ENCODE measurements at places on chromosomes 7 and 10.

GRCh38 chr10:89639326-89639725 lies 5.7 kb downstream of the PANK1 start:
- DNase-seq: no peak

DNA sequence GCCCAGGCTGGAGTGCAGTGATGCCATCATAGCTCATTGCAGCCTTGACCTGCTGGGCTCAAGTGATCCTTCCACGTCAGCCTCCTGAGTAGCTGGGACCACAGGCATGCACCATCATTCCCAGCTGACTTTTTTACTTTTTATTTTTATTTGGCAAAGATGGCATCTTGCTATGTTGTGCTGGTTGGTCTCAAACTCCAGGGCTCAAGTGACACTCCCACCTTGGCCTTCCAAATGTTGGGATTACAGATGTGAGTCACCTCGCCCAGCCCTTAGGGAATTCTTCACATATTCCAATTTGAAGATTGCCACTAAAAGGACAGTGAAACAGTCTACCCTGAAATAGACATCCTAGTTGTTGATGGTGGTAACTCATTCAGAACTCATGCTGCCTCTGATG lies 27.7 kb downstream of the SUGCT start:
- DNase-seq: no peak

DNA sequence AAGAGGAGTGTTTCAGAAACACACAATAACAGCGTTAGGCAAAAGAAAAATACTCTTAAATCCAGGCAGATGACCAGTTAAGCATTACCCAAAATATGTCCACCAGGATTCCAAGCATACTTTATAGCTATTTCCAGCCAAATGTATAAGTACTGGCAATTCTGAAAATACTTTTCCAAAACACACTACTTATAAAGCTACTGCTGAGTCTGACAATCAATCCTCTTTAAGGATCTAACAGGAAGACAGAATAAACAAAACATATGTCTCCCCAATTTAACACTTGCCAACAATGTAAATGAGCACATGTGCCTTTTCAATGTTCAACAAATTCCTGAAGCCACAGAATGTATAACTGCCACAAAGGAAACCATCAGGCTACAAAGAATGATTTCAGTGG lies 370.9 kb downstream of the SORCS1 start:
- no peak for DNase-seq

- no peak for DNase-seq
Measured at GRCh38 chr10:27997865-27998177, 1.1 kb downstream of the ODAD2 start.

GRCh38 chr10:77586719-77587415 lies 50.7 kb downstream of the KCNMA1 start:
- DNase-seq: peak; percentile 56

- no peak for DNase-seq
Measured at GRCh38 chr7:123440101-123440548, 94.3 kb downstream of the IQUB start.

DNA sequence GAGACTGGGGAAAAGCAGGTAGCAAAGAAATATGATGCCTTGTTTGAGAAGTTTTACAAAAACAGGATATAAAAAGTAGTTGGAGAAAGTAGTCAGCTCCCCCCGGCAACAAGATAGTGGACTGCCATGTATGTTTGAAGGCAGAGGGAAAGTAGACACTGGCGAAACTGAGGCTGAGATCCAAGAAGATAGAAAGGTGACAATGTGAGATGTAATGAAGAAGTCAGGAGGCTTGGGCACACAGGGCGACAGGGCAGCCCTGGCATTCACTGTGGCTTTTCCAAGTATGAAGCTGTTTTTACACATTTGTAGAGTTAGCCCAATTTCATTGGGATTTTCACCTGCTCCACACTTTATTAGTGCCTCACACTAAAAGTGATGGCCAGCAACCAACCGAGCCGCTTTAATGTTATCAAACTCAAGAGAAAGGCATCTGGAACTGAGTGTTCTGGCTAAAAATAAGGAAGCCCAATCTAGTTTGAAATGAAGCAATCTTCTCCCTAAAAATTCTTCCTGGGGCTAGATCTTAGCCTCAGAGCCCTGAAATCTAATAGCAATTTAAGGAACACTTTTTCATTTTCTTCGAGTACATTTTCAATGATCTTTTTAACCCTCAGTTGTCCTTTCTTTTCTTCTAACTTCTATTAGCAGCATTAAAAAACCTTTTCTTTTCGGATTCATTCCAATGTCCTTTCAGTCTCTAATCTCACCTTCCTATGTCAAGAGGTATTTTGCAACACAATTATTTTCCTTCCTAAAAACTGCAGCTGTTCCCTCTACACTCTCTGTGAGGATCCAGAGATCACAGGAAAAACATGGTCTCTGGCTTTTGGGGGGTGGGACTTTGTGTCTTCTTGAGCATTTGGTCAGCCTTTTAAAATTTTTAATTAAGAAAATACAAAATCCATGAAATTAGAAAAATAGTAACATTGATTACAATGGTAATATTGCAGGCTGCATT lies 108.0 kb downstream of the RNLS start:
- DNase-seq: no peak
